ENCODE measurements at places on chromosomes 7 and 10. TPM values are rescaled to one million over a fixed set of nuclear protein-coding genes. Genes with fewer than 3 reads are reported as not detected.

DNA sequence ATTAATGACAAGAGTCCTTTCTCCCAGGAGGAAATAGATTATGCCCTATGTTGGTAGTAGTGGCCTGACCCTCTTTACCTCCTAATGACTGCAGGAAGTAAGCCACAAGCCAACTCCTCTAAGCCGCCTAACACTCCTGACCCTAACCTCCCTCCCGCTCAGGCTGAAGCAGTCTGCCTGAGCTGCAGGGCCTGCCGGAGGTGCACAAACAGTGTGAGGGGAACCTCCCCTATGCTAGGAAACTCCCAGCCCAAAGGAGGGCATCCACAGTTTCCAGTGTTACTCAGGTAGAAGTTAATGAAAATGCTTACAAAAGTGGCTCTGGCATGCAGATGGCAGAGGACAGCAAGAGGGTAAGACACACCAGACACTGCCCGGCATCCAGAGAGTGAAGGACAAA lies 294.4 kb upstream of the GALNT17 start:
- DNase-seq: no peak

- DNase-seq: no peak
Measured at GRCh38 chr7:34552502-34552901, 105.5 kb upstream of the NPSR1 start.

DNA sequence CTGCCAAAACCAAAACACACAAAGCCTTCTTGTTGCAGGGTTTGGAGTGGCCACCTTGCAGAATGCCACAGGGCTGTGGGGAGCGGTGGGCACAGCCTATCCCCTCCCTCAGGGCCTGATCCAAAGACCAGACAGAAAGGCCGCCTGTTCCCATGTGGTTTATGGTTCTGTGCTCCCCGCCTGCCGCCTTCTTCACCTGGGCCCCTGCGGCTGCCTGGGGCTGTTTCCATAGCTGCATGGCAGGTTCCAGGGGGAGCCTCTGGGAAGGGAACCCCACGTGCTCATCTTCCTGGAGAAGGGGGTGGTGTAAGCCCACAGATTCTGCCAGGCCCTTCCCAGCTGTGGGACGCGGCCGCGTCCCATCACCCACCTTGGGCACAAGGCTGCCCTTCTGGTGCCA lies 70.7 kb upstream of the EZH2 start:
- DNase-seq: no peak

DNA sequence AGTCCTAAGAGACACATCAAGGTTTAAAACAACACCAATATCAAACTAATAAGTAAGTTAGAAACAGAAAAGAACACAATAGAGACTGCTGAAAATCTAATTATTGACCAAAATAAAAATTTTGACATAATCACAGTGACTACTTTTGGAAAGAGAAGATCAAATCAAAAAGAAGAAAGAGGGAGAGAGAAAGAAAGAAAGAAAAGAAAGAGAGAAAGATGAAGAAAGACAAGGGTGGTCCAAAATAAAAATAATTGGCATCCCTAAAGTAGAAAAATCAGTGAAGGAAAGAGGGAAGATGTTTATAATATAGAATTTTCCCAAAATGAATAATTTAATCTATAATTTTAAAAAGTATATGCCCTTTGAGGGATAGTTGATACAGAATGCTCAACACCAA lies 118.8 kb upstream of the VIPR2 start:
- DNase-seq: no peak

DNA sequence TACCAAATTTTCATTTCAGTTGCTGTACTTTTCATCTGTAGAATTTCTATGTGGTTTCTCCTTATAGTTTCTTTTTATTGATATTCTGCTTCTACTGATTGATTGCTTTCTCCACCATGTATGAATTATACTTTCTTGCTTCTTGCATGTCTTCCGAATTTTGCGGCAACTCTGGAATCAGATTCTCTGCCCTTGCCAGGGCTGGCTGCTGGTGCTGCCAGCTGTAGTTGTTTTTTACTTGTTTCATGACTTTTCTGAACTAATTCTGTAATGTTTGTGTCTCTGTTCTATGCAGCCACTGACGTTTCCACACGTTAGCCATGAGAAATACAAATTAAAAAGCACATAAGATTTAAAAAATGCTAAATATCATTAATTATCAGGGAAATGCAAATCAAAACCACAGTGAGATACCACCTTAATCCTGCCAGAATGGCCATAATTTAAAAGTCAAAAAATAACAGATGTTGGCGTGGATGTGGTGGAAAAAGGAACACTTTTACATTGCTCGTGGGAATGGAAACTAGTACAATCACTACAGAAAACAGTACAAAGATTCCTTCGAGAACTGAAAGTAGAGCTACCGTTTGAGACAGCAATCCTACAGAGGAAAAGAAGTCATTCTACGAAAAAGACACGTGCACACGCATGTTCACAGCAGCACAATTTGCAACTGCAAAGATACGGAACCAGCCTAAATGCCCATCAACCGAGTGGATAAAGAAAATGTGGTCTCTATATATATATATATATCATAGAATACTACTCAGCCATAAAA lies 51.5 kb downstream of the MAD1L1 start:
- DNase-seq: no peak

GRCh38 chr10:110706690-110707098 lies 62.6 kb downstream of the RBM20 start:
- peak; percentile 36 for DNase-seq

- DNase-seq: no peak
Measured at GRCh38 chr10:71202314-71202713, 10.1 kb upstream of the UNC5B start.

DNA sequence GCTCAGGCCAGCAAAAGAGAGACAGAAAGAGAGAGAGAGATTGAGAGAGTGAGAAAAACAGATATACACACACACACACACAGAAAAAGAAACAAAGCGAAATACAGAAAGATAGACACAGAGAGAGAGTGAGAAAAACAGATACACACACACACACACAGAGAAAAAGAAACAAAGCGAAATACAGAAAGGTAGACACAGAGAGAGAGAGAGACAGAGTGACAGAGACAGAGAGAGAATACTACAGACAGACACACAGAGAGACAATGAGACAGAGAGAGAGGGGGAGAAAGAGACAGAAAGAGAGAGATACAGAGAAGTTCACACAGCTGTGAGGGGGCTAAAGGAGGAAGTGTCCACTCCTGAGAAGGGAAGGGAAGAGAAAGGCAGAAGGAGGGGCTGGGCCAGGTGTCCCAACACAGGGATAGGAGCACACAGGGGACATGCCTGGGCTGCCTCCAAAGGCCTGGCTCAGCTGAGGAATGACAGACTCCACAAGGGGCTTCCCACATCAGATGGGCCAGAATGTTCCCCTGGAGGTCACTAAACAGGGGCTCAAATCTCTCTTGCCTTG lies 4.3 kb downstream of the GCK start:
- DNase-seq: no peak

DNA sequence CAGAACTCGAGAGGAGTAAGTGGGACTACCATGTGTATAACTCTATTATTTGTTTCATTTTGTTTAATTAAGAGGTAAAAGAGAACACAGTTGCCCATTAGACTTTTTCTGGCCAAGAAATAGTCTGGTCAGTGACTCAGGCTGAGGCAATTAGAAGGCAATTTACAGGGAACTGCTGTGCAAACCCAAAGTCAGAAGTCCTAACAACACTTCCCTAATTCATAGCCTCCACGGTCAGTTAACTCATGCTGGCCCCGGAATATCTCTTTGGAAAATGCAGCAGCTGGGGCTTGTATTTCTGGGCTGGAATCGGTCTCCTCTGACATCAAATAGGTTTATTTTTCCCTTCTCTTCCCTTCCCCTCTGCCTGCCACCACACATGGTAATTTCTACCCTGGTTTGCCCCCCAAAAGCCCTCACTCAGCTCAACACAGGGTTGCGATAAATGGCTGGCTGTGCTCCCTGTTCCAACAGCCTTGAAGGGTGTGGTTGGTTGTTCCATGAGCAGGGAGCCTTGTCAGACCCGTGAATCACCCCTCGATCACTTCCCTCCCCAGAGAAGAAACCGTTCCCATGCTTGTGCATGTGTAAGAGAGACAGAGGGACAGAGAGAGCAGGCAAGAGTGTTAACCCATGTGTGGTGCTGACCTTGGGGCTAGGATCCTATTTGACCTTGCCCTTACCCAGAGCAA lies 5.3 kb downstream of the SH3PXD2A start:
- DNase-seq: no peak

DNA sequence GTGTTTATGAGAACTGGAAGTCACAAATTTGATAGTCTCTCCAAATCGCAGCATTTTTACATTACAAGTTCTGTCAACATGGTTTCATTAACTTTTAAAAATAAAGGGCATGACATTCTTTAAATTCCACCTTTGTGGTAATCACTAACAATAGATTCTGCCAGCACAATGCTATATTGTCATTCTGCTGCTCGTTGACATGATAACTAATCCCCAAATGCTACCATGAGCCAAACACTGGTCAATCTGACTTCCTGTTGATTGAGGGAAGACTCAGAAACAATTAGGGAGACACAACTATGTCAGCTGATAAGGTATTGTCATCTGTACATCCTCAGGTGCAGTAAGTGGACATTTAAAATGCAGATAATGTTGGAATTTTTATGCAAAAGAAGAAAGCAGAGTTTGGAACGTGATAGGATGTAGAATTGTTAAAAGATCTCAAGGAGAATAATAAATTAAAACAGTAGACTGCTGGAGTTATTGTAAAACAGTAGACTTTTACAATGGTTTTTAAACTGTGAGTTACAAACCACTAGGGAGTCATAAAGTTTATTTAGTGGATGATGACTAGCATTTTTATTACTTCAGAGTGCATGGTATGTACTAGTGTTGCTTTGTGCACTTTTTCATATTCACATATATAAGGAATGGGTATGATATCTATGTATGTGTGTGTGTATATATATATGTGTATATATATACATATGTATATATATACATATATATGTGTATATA lies 126.4 kb upstream of the DKK1 start:
- no peak for DNase-seq

DNA sequence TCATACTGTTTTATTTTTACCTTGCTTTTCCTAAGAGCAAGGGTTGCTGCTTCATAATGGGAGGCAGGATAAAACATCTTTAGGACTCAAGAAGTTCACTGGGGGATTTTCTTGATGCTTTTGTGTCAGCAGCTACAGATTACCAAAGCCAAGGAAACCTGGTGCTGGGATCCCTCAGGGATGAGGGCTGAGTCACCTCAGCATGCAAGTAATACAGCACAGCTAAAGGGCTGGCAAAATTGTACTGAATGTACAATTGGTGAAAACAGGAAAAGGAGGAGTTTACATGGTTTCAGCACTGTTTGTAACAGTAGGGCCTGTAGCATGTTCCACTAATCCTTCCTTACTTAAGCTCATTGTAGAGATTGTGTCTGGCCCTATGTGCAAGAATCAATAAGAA lies 1056.8 kb downstream of the SORCS1 start:
- DNase-seq: no peak

- DNase-seq: no peak
Measured at GRCh38 chr10:132918617-132919373, 23.6 kb downstream of the CFAP46 start.

DNA sequence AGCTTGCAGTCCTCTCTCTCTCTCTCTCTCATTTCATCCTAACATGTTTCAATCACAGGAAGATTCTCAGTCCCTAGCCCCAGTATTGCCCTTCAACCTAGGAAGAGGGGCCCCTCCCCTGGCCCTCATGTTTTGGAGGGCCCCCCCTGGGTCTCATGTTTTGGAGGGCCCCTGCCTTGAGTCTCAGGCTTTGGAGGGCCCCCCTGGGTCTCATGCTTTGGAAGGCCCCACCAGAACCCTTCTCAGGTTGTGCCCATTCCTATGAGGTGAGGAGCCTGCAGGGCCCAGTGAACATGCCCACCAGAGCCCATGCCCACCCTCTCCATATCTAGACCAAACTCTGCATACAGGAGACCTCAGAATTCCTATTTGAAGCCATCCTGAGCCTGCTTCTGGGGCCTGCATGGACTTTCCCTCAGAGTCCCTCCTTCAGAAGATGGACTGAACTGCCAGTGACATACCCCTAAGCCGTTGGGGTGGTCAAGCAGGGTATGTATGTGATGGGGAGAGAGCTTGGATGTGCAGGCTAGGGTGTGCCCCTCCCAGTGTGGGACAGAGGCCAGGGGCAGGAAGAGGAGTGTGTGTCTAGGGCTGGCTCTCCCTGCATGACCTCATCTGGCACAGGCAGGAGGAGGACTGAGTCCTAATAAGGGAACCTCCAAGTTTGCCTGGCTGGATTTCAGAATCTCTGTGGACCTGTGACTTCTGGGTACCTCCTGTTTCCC lies 8.1 kb upstream of the VDAC2 start:
- DNase-seq: no peak

DNA sequence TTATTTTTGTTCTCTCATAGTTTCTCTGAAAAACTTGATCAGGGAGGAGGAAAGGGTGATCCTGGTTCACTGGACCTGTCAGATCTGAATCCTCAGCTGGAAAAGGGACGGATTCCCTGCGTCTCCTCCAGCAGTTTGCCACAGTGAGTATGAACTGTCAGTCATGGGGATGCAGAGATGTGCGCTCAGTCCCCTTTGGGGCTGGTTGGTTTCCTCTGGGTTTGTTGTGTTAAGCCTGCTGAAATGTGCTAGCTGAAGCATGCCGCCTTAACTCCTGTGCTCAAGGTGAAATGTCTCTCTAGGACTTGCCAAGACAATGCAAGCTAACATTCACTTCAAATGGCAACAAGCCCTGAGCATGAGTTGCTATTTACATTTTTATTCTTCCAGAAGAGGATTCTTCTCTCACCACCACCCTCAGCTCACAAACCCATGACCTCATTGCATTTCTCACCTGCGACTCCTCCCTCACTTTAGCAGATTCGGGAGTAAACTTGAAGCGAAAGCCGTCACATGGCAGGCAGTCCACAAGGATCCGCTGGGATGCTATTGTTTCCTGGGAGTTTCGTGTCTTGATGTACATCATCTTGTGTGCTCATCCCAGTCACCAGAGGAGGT lies 192.9 kb upstream of the FZD8 start:
- DNase-seq: no peak

GRCh38 chr7:29091715-29092114 lies 54.6 kb downstream of the CPVL start:
- DNase-seq: no peak

DNA sequence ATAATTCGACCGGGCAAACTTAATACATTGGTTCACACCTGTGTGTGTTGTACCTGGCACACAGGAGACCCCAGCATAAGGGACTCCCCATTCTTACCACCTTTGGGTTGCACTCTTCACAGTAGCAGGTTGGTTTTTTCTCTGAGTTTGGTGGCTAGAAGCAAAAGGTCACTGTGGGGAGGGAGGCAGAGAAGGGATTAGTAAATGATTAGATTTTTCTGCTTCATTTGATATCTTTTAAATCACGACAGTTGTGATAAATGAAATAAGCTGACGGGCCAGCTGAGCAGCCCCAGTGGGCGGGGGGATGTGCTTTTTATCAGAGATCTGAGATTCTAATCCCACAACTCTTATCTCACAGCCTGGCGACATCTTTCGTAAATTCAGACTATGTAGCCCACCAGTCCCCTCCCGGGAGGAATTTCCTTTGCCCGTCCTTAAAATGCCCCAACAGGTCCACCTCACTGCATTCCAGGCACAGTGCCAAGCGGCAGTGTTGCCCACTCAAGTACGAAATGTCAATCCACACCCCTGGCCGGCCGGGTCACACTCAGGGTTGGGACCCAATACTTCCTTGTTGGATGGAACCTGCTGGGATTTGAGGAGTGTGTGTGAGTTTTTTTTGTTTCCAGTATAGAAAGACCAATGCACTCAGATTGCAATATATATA lies 10.5 kb upstream of the KCP start:
- DNase-seq: peak; percentile 72

GRCh38 chr7:15470825-15471668 lies 90.8 kb downstream of the AGMO start:
- DNase-seq: no peak

The OPN1SW gene
- total RNA-seq: not detected

The LIPN gene
- not detected for total RNA-seq

The BMPER gene
- total RNA-seq: not detected

The RNF32 gene
- 2.6 TPM for total RNA-seq

The TEX47 gene
- total RNA-seq: not detected

Measured in Caki2 (cell line).